Stomach (tissue), 19 donors: ENCODE measurements at places on chromosomes 1 and 21. TPM values are rescaled to one million over a fixed set of nuclear protein-coding genes. Genes with fewer than 3 reads are reported as not detected.

ITGB2 gene
- total RNA-seq = 7.6 TPM

S100A8 gene
- total RNA-seq = 16.8 TPM

PHACTR4 gene
- total RNA-seq = 40.0 TPM

LCE2B gene
- total RNA-seq = not detected

UMODL1 gene
- under 0.01 TPM for total RNA-seq

TTLL10 gene
- 6.4 TPM for total RNA-seq

MLLT11 gene
- not detected for total RNA-seq

ADORA1 gene
- 1.2 TPM for total RNA-seq

RXFP4 gene
- total RNA-seq = 50.4 TPM

MRPL24 gene
- total RNA-seq = 19.3 TPM

PTPN22 gene
- 8.5 TPM for total RNA-seq

CYP4A11 gene
- total RNA-seq = not detected

LCE3C gene
- total RNA-seq = not detected

CZIB gene
- 52.7 TPM for total RNA-seq

HFM1 gene
- total RNA-seq = 0.43 TPM

MPL gene
- not detected for total RNA-seq

CACNA1S gene
- total RNA-seq = not detected

PLA2G2F gene
- total RNA-seq = not detected

NR5A2 gene
- total RNA-seq = 1.4 TPM

HSD3B2 gene
- total RNA-seq = not detected

RAB3B gene
- total RNA-seq = 2.2 TPM

GCSAML gene
- total RNA-seq = 0.14 TPM
